ENCODE measurements at places on chromosomes 3 and 15. TPM values are rescaled to one million over a fixed set of nuclear protein-coding genes. Genes with fewer than 3 reads are reported as not detected.
A peak's percentile ranks its signal among the peaks of the same experiment; 100 is the strongest.

GRCh38 chr15:31346367-31347066 is 19.9 kb downstream of the KLF13 start:
- H3K4me1 ChIP-seq = peaks cover 97% of the 10 kb centered on the region
- H3K27me3 ChIP-seq = no peaks in the 10 kb centered on the region
- peak; percentile 71 for DNase-seq
- H3K27ac ChIP-seq = peak overlapping the region; percentile 97

DNA sequence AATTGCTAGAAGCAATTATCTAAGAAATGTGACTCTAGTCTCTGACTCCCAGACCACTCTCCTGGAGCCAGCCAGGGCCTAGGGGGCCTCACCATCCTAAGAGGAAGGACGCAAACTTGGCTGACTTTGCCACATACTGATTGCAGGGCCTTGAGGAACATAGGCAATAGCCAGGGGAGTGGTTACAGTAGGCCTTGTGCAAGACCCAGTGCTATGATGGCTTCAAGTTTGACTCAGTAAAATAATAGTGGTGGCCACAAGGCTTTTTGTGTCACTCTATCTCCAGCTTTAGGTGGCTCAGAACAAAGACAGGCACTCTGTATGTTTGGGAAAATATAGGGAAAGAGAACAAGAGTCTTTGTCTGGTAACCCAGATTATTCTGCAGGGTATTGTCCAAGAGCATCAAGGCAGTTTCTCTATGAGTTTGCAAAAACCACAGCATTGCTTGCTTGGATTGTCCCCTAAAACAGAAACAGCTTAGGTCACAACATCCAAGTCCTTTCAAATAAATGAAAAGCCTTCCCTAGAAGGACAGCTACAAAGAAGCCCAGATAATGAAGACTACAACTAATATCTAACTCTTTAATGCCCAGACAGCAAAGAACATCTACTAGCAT is 631.5 kb downstream of the PYDC2 start:
- no peak overlapping the region for H3K27ac ChIP-seq
- H3K4me1 ChIP-seq = no peaks in the 10 kb centered on the region

- H3K4me1 ChIP-seq = no peaks in the 10 kb centered on the region
- no peak overlapping the region for H3K4me3 ChIP-seq
- no peaks in the 10 kb centered on the region for H3K27me3 ChIP-seq
- no peak for DNase-seq
- H3K27ac ChIP-seq = no peak overlapping the region
Observed at GRCh38 chr3:174102866-174103265, 705.3 kb downstream of the NLGN1 start.

Gene UBAP1L
- total RNA-seq = 3.2 TPM

- no peaks in the 10 kb centered on the region for H3K4me1 ChIP-seq
- no peak overlapping the region for H3K4me3 ChIP-seq
- peaks cover 14% of the 10 kb centered on the region for H3K27me3 ChIP-seq
- H3K27ac ChIP-seq = no peak overlapping the region
- H3K36me3 ChIP-seq = no peaks in the 10 kb centered on the region
Observed at GRCh38 chr15:101526890-101527289, 37.4 kb upstream of the PCSK6 start.

- H3K27ac ChIP-seq = no peak overlapping the region
- H3K27me3 ChIP-seq = no peaks in the 10 kb centered on the region
- H3K4me1 ChIP-seq = no peaks in the 10 kb centered on the region
- DNase-seq = no peak
- H3K4me3 ChIP-seq = no peak overlapping the region
Observed at GRCh38 chr3:47250309-47251060, 32.1 kb downstream of the KIF9 start.

DNA sequence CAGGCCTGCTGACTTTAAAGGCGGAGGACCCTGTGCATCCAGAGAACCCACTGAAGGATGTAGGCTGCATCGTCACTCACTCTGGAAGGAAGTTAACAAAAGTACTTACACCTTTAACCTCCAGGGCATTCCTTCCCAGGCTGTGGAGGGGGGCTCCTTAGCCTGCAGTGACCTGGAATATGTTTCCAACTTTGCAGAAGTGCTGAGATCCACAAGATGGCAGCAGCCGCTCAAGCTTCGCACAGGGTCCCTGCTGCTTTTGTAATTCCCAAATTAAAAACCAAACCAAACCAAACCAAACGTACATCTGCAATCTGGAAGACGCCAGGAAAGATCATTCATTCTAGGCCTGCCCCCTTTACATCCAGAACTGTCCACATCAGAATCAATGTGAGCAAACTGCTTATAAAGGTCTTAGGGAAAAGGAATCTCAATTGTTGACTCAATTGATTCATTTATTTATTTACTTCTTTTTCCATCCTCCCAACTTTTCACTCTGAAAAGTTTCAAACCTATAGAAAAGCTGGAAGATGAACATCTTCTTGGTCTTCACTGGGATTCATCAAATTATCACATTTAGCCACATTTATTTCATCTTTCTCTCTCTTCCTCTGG is 70.5 kb upstream of the KLHL25 start:
- peaks cover 4% of the 10 kb centered on the region for H3K4me1 ChIP-seq
- H3K4me3 ChIP-seq = no peak overlapping the region
- H3K27me3 ChIP-seq = peaks cover 8% of the 10 kb centered on the region
- no peaks in the 10 kb centered on the region for H3K36me3 ChIP-seq

DNA sequence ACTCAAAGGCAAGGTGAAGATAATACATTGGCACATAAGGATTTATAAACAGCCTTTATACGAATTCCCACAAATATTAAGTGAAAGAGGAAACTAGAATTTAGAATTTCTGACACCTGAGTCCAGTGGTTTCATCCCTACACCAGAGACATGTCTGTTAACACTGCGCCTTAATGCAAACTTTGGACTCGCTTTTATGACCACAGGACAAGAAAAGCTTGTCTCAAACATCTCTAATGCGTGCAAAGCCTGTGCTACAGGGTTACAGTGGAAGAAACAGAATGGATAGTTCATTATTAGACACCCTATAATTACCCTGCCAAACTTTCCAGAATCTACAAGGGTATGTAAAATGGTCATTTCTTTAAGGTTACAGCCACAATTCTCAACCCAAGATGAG is 802.9 kb downstream of the GRM7 start:
- H3K36me3 ChIP-seq = no peaks in the 10 kb centered on the region
- no peak for DNase-seq
- no peak overlapping the region for H3K27ac ChIP-seq
- no peaks in the 10 kb centered on the region for H3K4me1 ChIP-seq
- H3K4me3 ChIP-seq = no peak overlapping the region

GRCh38 chr15:74060251-74060650 is 22.1 kb downstream of the GOLGA6A start:
- no peak overlapping the region for H3K4me3 ChIP-seq
- H3K27ac ChIP-seq = no peak overlapping the region

Gene CCDC66
- 28.5 TPM for total RNA-seq

- no peak for DNase-seq
- H3K4me1 ChIP-seq = no peaks in the 10 kb centered on the region
- H3K4me3 ChIP-seq = no peak overlapping the region
- peaks cover 4% of the 10 kb centered on the region for H3K27me3 ChIP-seq
- no peak overlapping the region for H3K27ac ChIP-seq
- H3K36me3 ChIP-seq = no peaks in the 10 kb centered on the region
Observed at GRCh38 chr3:169836942-169837275, 24.2 kb upstream of the LRRC34 start.

Gene GABRR3
- not detected for total RNA-seq

Gene IL17RC
- total RNA-seq = 0.50 TPM

- DNase-seq = no peak
- no peak overlapping the region for H3K27ac ChIP-seq
- peaks cover 67% of the 10 kb centered on the region for H3K36me3 ChIP-seq
- H3K4me3 ChIP-seq = no peak overlapping the region
- H3K4me1 ChIP-seq = peaks cover 15% of the 10 kb centered on the region
- H3K27me3 ChIP-seq = no peaks in the 10 kb centered on the region
Observed at GRCh38 chr3:183507551-183507950, 48.0 kb downstream of the KLHL6 start.

Gene TRPC1
- total RNA-seq = 6.2 TPM

Gene CFAP91
- total RNA-seq = 0.67 TPM

- no peak overlapping the region for H3K27ac ChIP-seq
- H3K27me3 ChIP-seq = no peaks in the 10 kb centered on the region
- no peaks in the 10 kb centered on the region for H3K4me1 ChIP-seq
- no peak overlapping the region for H3K4me3 ChIP-seq
- peaks cover 4% of the 10 kb centered on the region for H3K36me3 ChIP-seq
- DNase-seq = no peak
Observed at GRCh38 chr3:60826511-60826910, 424.7 kb downstream of the FHIT start.

DNA sequence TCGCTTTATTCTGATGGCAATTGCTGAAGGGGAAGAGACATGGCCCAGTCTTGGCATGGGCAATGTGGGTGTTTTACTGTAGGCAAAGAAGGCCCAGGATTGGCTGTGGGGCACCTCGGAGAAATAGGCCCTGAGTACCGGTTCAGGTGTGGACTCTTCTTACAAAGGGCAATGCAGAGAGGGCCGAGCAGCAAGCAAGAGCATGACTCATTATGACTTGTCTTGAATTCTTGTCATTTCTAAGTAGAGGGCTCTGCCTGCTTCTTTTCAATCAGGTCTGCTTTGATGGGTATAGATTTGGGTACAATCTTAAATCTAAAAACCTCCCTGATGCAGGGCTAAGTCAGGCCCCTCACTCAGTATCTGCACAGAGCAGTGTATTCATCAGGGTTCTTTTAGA is 14.8 kb upstream of the BUB1B start:
- H3K27ac ChIP-seq = no peak overlapping the region
- no peaks in the 10 kb centered on the region for H3K27me3 ChIP-seq
- H3K4me3 ChIP-seq = no peak overlapping the region
- no peaks in the 10 kb centered on the region for H3K4me1 ChIP-seq
- no peaks in the 10 kb centered on the region for H3K36me3 ChIP-seq
- DNase-seq = no peak

DNA sequence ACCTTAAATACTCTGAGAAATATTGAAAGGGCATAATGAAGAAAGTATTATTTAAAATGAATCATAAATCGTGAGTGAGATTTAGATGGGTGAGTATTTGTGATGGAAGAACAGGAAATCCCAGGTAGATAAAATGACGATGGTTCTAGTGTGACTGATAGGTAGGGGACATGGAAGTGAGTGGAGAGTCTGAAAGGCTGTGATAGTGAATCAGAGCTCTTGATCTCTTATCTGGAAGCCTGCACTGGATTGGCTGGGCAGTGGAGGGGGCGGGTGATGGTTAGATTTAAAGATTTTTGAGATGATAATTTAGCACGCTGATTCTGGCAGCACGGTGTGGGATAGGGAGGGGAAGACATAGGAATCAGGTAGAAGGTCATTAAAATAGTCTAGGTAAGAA is 20.1 kb downstream of the HGD start:
- H3K27me3 ChIP-seq = peaks cover 3% of the 10 kb centered on the region
- DNase-seq = no peak
- no peaks in the 10 kb centered on the region for H3K4me1 ChIP-seq
- H3K36me3 ChIP-seq = peaks cover 3% of the 10 kb centered on the region

DNA sequence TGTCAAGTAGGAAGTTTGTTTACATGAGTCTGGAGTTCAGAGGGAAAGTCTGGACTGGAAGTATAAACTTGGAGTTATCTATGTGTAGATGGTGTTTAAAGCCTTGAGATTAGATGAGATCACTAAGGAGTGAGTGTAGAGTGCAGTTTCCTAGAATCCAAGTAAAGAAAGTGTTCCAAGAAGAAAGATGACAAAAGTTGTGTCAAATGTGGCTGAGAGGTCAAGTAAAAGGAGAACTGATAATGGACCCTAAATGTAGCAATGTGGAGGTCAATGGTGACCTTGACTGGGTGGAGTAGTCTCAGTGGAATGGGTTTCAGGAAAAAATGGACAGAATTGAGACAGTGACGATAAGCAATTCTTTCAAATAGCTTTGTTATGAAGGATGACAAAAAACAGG is 39.9 kb upstream of the ULK4 start:
- no peak overlapping the region for H3K27ac ChIP-seq
- no peaks in the 10 kb centered on the region for H3K36me3 ChIP-seq
- DNase-seq = no peak
- no peak overlapping the region for H3K4me3 ChIP-seq
- peaks cover 4% of the 10 kb centered on the region for H3K27me3 ChIP-seq
- H3K4me1 ChIP-seq = no peaks in the 10 kb centered on the region

Gene ATR
- 39.9 TPM for total RNA-seq

Gene DNAH1
- total RNA-seq = 7.4 TPM

DNA sequence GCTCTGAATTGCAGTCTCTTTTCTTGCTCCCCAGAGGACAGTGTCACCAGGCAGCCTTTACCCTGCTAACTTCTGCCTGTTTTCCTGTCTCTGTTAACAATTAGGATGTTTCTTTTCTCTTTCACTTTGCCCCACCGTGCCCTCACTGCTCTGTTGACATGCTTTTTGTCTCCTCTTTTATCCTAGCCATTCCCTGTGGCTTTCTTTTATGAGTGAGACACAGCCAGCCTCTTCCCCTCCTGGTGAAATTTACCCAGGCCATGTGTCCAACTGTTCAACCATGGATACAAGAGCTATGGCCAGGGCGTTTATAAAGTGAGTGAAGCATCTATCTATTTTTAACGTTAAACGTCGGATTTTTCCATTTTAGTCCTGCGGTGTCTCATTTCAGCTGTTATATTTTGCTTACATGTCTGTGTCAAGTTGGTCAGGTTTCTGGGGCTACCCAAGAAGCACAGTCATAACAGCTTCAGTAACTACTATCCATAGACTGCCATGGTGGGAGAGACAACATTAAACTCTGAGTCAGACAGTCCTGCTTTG is 443.2 kb upstream of the AZI2 start:
- no peak for DNase-seq
- H3K27me3 ChIP-seq = no peaks in the 10 kb centered on the region
- H3K36me3 ChIP-seq = no peaks in the 10 kb centered on the region
- no peak overlapping the region for H3K27ac ChIP-seq
- H3K4me1 ChIP-seq = no peaks in the 10 kb centered on the region

DNA sequence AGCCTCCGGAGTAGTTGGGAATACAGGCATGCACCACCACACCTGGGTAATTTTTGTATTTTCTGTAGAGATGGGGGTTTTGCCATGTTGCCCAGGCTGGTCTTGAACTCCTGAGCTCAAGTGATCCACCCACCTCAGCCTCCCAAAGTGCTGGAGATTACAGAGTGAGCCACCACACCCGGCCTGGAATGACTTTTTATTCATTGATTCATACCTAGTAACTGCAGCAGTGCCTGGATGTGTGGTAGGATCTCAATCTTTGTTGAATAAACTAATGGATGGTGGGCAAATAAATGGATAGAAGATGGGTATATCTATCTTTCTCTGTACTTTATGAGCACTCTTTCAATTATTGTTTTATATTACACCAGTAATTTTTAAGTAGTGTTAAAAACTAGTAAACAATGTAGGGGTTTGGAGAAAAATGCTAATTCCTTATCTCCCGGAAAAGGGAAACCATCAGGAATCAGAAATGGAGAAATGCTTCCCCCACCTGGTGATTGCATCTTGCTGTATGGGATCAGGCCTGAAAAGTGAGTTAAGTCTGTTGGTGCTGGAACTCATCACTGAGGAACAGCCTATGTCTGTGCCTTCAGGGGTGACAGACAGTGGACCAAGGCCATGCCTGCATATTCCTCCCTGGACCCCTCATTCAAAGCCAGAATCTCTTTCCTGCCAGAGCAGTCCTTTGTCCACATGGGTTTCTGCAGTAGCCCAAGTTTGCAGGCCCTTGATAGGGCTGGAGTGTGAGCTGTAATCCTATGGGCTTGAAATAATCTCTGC is 161.0 kb upstream of the CTDSPL start:
- H3K4me1 ChIP-seq = no peaks in the 10 kb centered on the region
- no peaks in the 10 kb centered on the region for H3K36me3 ChIP-seq

All from activated CD4-positive, alpha-beta T cell treated with anti-CD3 and anti-CD28 coated beads for 36 hours (primary cell).